Ecto neural progenitor cell (in vitro differentiated cells): ENCODE measurements at places on chromosomes 3 and 15.

DNA sequence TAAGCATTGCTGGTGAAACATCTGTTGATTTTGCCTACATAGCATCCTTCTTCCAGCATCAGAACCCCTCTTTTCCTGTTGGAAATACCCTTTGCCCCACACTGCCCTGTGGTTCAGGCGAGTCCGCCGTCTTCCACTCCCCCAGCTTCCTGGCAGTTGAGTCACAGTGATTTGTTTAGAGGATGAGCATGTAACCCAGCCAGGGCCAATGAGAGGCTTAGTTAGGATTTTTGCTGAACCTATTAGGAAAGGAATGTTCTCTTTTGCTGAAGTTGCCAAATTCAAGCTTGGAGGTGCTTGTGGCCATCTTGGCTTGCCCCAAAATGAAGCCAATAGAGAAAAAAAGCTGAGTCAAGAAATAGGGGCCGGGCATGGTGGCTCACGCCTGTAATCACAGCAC, 19.0 kb upstream of the MEX3B start:
- no peak for DNase-seq

DNA sequence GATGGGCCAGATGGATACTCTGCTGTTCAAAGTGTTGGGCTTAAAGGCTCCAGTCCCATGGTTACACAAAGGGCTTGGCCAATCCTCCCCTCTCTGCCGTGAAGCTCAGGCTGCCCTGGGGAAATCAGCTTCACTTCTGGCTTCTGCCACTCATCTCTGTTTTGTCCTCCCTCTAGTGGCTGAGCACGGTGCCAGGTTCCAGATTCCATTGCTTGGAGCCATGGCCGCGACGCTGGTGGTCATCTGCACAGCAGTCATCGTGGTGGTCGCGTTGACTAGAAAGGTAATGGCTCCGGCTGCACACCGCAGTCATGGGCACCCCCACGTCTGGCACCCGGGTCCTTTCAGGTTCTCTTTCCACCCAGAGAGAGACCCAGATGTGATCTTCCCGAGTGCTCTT, 5.6 kb downstream of the TIGIT start:
- DNase-seq, result no peak

DNA sequence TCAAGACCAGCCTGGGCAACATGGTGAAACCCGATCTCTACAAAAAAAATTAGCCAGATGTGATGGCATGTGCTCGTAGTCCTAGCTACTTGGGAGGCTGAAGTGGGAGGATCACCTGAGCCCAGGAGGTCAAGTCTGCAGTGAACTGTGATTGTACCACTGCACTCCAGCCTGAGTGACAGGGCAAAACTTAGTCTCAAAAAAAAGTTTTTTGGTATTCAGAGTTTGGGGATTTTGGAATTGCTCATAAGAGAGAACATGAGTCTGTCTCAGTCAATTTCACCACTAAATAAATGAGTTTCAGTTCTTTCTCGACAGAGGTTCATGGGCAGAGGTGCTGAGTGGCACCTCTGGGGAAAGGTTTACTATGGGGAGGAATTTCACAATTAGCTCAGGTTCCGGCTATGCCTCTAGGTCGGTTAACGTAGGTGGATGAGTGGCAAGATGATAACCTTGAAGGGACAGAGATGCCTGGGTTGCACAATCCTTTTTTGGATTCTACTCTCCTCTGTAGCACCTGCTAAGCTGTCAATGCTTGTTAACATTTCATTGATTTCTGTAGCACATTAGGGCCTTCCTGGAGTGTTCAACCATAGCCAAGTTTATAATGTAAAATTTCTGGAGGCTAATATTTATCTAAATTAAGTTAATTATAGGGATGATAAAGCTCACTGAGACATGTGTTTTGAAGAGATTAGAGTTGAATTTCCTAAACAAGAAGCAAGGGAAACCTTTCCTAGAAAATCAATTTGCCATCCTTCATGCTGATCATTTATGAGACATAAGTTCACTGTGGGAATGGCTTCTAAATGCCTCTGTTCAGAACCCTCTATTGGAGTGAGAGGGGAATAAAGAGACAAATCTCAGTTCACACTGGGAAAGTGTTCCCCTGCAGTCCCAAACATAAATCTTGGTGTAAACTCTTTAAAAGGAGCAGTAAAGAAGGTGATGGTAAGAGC, 37.4 kb upstream of the DCP1A start:
- DNase-seq, result no peak

DNA sequence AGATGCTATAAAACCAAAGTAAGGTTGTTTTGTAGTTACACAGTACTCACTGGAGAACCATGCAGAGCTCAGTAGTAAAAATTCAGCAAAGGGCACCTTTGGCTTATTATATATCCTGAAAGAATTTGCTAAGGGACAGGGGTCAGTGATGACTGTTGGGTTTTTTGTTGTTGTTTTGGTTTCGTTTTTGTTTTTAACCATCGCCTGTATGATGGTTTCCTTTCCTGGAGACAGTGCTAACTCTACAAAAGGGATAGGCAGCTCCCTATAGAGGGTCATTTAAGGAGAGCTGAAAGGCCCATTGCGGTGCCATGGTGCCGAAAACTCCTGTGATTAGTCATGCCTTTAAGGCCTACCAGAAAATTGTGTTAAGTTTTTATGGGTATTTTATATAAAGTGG, 118.2 kb upstream of the GOLIM4 start:
- no peak for DNase-seq

- DNase-seq, result no peak
These were observed 354.6 kb downstream of the CNTN6 start for GRCh38 chr3:1447452-1447851.

DNA sequence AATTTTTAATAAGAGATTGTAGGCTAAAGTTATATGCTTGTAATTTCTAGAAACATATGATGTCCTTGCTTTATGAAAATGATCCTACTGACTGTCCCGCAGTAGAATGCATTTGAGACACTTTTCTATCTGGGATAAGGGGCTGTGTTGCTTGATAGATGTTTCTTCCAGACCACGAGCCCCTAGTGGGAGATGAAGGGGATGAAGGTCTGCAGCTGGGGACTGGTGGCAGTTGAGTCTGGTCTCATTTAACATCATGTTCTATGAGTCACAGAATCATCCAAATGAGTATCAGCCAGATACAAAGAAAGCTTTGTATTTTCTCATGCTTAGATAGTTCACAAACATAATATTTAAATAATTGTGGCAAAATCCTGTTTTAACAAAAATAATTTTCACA, 84.3 kb upstream of the PRTG start:
- DNase-seq, result no peak

DNA sequence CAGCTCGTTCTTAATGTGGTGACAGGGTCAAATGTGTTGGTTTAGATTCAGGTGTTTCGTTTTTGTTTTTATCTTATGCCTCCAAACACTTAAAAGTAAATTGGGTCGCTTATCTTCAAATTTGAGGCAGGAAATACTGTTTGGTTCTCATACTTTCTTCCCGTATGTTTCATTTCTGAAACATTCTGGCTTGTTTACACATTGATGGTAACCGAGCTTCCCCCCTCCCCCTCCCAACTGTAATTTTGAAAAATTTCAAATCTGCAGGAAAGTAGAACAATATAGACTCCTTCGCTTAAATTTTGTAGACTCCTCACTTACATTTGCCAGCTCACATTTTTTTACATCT, 64.9 kb downstream of the CMTM8 start:
- no peak for DNase-seq

DNA sequence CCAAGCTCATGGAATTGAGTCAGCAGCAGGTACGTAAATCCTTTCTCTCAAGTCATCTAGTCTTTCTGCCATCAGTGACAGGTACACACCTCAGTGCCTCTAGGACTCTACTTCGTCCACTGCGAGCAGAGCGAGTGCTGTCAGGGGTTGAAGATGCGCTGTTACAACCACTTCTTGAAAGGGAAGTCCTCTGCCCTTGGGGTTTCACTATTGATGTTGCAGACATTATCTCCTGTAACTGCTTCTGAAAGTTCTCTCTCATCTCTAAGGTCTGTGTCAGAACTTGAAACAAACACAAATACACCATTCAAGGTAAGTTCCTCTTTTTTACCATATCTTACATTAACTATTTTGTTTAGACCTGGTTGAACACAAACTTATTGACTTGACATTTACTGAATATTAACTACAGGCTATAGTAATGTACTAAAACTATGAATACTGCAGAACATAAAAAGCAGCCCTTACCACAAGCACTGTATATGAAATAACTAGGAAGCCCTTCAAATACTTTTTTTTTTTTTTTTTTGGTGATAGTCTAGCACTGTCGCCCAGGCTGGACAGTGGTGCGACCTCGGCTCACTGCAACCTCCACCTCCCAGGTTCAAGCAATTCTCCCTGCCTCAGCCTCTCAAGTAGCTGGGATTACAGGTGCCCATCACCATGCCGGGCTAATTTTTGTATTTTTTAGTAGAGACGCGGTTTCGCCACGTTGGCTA, 41.5 kb downstream of the TOPBP1 start:
- no peak for DNase-seq

DNA sequence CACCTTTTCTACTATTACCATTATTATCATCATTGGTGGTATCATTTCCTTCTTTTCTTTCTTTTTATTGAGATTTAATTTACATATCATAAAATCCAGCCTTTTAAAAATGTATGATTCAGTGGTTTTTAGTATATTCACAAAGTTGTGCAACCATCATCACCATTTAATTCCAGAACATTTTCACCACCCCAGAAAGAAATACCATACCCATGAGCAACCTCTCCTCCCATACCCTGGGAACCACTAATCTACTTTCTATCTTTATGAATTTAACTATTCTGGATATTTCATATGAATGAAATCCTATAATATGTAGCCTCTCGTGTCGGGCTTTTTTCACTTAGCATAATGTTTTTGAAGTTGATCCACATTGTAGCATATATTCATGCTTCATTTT, 29.1 kb downstream of the AAGAB start:
- no peak for DNase-seq
